KG1 (cell line): ENCODE measurements at places on chromosomes 1 and 21.

DNA sequence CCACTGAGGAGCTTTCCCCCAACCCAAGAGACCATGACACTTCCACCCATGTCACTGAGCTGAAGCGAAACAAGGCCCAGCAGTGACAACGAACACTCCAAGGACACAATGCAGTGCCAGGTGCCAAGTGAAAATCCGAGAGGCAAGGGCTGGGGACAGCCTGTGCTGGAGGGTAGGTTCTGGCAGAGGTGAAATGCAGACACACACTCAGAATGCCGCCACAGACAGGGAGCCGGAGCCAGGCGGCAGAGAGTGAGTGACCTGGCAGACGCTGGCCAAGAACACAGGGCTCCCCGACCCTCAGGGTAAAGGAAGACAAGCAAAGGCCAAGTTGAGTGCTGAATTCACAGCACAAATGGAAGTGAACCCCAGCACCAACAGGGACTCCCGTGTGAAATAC is 78.9 kb downstream of the CD46 start:
- DNase-seq = no peak

DNA sequence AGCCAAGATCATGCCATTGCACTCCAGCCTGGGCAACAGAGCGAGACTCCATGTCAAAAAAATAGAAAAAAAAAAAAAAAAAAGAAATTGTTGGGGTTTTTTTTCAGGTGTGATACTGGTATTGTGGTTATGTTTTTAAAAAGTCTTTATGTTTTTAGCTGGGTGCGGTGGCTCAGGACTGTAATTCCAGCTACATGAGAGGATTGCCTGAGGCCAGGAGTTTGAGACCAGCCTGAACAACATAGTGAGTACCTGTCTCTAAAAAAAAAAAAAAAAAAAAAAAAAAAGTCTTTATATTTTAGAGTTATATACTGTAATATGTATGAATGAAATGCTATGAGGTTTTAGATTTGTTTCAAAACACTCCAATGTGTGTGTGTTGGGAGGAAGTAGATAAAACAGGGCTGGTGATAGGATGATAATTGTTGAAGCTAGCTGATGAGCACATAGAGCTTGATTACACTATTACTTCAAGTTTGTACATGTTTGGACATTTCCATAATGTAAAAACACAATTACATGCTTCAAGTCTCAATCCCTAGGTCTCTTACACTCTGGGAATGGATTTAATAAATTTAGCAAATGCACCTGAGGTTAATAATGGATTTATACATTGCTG is 30.2 kb upstream of the ATP5PO start:
- no peak for DNase-seq

DNA sequence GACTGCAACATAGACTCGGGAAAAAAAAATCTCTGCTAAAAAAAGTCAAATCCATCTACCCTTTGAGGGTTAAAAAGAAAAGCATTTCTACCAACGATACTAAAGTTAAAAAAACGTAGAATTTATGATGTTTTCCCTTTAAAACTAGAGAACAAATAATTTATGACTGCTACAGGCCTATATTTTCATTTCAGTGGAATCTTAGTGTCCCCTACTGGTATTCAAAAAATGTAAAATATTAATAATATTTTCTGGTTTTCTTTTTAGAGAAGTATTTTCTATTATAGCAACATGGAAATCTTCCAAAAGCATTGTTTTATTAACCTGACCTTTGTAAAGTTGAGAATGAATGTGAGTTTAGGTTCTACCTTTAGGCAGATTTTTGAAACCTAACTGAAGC is 1582.2 kb downstream of the MRPL39 start:
- DNase-seq = no peak

DNA sequence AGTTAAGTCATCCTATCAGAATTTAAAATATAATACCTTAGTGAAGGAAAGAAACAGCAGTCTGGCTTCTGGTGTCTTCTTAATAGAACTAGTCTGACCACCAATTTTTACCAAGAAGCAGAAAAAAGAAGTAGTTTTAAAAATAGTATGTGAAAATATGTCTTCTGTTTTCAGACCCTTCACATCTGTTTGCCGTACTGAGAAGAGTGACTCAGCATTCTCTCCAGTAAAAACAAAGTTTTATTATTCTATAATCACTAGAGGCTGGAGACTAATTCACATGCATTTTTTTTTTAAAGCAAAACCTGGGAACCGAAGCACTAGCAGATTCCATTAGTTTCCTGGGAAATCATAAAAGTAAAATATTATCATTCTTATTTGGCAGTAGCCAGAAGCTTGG is 163.8 kb downstream of the COL24A1 start:
- DNase-seq = peak; percentile 48

GRCh38 chr1:33349778-33350610 is 29.1 kb upstream of the A3GALT2 start:
- peak; percentile 72 for DNase-seq

DNA sequence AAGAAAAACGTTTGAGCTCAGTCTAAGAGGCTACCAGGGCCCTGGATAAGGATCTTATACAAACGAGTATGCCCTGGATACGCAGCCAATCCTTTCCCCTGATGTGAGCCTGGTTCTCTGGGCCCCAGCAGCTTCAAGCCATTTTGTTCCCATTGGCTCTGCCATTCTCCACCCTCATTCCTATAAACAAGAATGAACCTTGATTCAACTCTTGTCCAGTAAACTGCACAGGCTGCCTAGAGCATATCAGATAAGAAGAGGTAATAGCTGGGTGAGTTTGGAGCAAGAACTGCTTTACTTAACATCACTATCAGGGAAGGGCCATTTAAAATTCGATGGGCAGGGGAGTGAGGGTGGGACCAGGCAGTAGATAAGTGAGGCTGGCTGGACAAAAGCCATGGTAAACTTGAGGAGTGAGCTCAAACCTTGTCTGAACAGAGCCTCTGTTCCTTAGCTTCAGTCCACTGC is 11.3 kb downstream of the BTG2 start:
- DNase-seq = no peak

DNA sequence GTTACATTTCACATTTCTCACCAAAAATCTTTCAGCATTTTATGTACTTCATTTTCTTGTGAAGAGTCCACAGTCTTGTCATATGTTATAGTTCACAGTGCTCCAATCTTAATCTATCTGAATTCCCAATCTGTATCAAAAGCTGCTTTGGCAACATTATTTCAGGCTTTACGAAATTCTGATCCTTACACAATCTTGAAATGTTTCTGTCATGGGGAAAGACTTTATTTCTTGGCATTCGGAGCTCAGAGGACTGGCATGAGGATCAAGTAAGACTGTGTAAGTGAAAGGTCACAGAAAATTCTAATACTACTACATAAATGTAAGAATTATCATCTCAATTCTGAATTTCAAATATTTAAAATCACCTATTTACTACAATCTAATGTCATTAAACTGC is 2.0 kb downstream of the USP33 start:
- DNase-seq = no peak

DNA sequence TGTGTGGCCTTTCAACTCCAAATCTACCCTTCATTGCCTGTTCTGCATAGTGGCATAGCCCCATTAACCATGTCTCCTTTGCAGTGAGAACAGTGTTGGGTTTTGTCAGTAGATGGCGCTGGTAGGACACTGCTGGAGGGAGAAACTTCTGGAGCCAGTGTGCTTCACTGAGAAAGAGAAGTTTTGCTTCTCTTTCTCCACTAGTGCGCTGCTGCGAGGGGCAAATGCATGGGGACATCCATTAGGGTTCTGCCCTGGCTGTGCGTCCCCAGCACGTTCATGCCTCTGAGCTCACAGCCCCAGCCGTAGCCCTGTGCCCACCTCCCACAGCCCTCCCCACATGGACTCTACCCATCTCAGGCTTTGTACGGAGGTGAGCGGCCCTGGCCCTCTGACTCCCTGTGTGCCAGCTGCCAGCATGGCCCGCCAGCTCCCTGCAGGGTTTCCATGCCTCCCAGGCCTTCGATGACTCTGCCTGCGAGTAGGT is 53.1 kb downstream of the RIMS3 start:
- DNase-seq = peak; percentile 40

GRCh38 chr1:69502991-69503390 is 64.7 kb upstream of the LRRC7 start:
- no peak for DNase-seq

- no peak for DNase-seq
Measured at GRCh38 chr1:12506281-12507280, 111.4 kb downstream of the DHRS3 start.

DNA sequence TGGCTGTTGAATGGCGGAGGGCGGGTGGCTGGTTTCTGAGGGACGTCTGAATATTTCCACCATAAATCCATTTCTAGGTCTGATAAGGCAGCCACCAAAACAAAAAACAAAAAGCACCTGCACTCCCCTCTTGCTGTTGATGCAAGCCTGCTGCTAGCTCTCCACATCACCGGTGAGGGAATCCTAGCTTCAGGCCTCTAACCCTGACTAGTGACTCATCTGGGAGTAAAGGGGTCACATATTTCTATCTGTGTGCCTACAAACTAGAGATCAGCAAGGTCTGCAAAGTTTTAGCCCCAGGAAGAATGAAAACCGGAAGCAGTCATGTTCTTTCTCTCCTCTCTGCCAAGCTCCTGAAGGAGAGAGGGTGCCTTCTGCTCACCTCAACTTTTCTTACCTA is 10.3 kb upstream of the ERMAP start:
- DNase-seq = no peak

DNA sequence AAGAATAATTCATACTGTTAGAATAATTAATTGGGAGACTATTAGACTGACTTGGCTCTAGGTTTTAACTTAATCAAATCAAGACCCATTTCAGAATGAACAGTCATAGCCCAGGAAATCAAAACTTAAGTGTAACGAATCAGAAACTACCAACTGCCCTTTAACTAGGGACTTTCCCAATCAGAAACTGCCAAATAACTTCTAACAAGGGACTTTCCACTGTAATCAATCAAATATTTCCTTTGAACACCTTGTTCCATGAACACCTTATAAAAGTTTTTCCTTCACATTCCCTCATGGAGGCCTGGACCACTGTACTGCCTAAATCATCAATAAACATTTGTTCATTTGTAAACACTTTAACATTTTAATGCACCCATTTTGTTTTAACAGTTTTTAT is 1054.7 kb upstream of the TMPRSS15 start:
- no peak for DNase-seq

- DNase-seq = no peak
Measured at GRCh38 chr1:155872527-155872926, 13.2 kb downstream of the SYT11 start.

DNA sequence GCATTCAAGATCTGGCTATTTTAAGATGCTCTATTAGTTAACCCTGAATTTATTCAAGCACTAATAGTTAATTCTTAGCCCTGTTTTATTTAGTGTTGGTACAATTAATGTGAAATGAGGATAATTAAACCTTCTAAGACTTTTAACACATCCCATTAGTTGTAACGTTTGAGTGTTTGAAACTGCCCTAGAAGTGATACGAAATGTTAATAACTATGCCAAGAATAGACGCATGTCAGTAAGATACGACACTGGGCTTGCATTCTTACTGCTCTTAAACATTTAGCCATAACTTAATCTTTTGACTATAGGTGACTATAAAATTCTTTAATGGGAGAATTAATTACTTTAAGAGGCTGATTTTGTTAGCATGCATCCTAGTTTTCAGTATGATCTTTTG is 9.8 kb downstream of the H3-3A start:
- no peak for DNase-seq

- peak; percentile 11 for DNase-seq
Measured at GRCh38 chr21:43884012-43884860, 19.2 kb downstream of the AGPAT3 start.

DNA sequence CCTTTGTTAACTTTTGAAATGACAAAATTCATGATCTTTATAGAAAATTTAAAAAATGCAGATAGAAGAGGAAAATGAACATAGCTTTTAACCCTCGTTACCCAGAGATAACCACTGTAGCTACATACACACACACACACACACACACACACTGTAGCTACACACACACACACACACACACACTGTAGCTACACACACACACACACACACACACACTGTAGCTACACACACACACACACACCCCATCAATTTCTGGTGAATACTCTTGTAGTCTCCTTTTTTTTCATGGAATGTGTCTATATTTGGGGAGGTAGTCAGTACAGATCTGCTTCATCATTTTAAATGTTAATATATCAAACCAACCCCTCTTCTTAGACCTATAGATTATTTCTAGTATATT is 58.5 kb downstream of the SH3BGR start:
- no peak for DNase-seq

DNA sequence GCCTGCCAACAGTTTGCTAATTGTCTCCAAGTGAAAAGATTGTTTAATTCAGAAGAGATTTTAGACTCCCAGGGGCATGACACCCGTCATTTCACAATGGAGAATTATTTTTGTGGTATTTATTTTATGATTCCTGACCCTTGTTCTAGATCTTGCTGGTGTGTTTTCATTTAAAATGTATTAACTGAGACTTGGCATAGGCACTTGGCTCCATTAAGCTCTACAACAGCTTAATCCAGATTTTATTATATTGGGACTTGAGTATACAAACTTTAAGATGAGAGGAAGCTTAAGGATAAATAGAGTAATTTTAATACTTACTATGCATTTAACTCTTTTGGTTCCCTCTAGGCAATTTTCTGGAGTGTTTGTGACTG is 101.3 kb upstream of the KCNE2 start:
- DNase-seq = no peak

DNA sequence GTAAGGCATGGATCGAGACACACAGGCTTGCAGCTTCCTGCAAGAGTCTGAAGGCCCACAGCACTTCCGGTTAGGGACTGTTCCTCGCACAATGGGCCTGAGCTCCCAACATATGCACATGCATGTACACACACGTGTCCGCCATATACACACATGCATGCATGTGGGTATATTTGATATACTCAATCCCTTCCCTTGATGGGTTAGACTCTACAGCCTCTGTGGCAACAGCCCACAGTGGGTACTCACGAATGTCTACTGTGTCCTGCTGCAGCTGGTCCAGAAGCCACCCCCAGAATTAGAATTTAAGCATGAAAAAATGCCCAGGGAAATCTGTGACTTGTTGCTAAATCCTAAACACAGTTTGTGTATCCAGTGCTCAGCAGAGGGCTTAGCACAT is 9.9 kb downstream of the F3 start:
- no peak for DNase-seq

DNA sequence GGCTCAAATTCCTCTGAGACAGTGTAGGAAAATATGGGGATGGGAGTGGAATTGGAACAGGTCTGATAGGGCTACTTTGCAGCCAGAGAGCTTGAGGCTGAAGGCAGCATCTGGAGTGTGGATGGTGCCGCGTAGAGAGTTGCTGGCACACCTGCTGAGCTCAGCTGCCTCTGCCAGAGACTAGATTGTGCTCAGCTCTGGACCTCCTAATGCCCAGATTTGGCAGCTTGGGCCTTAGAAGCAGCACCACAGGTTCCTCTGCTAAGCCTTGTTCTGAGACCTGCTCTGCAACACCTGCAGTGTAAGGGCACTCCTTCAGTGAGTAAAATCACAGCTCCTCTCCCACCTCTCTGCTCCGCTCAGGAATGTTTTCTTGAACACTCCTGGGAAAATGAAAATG is 23.3 kb downstream of the ACOT11 start:
- no peak for DNase-seq
